ENCODE measurements at places on chromosomes 13 and 19.

DNA sequence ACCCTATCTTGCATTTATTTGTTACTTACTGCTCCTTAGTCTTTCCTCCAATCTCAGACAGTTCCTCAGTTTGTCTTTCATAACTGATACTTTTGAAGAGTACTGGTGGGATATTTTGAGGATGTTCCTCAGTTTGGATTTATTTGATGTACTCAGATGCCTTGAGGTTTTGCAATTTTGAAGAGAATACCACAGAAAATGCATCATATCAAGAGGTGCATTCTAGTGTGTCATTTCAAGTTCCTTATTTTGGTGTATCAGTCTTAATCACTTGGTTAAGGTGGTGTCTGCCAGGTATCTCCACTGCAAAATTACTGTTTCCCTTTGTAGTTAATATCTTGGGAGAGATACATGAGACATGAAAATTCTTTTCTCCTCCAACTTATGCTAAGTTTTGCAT is 75.1 kb downstream of the URI1 start:
- no peak for DNase-seq

DNA sequence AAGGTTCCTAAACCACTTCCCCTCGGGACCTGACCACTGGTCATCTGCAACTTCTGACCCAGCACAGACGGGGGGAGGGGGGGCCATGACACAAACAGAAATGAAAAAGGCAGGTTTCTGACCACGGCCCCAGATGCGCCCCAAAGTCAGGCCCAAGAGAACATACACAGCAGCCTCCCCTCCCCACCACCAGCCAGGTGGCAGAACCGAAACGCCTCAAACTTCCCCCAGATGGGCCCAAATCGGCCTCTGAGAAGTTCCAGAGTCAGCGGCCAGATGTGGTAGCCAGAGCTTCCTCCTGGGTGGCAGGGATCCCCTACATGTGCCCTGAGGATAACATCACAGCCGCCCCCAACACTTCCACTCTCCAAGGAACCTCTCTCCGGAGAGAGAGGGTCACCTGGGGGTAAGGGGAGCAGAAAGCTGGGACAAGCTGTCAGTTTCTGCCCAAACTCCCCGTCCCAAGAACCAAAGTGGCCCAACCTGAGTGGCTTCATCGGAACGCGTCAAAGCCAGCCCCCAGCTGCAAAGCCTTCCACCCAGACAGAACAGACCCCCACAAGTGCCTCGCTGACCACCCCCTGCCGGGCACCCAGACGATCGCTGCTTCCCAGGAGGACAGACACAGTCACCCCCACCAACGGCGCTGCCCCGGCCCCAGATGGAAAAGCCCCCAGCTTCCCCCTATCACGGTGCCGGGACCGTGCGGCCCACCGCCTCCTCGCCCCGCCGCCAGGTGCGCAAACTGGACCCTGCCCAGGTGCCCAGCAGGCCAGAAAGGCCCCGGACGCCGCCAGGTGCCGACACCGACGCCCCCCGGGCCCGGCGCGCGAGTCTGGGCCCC is 800 bp downstream of the ELL start:
- no peak for DNase-seq

DNA sequence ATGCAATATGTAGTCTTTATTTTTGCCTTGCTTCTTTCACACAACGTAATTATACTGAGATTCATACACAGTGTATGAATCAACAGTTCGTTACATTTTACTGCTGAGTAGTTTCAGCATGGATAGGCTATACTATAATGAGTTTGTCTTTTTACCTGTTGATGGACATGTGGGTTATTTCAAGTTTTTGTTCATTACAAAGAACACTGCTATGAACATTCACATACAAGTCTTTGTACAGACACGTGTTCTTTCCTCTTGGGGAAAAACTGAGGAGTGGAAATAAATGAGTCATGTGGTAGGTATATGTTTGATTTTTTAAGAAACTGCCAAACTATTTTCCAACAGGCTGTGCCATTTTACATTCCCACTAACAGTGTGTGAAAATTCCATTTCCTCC is 35.1 kb downstream of the ENOX1 start:
- no peak for DNase-seq

GRCh38 chr19:30743011-30743410 is 370.8 kb downstream of the ZNF536 start:
- no peak for DNase-seq

GRCh38 chr19:6687114-6687513 is 17.2 kb upstream of the TNFSF14 start:
- DNase-seq, result no peak

GRCh38 chr13:113359571-113359970 is 4.4 kb downstream of the GRTP1 start:
- DNase-seq, result no peak

DNA sequence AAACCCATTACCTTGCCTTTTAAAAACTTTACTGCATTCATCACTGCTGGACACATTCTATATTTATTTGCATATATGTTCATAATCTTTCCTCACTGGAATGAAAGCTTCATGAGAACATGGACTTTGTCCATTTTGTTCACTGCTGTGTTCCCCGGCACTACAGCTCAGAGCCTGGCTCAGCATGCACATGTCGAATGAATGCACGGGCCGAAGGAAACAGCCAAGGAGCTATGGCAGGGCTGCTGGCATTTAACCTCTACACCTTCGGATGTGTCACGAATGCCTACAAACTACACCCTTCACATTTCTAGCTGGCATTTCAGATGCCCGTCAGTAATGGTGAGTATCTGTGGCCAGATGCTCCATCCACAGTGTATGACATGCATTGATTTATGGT is 7.6 kb downstream of the MTIF3 start:
- no peak for DNase-seq

- DNase-seq, result peak; percentile 32
Observed at GRCh38 chr13:99382428-99383133, 75.4 kb upstream of the GPR183 start.

DNA sequence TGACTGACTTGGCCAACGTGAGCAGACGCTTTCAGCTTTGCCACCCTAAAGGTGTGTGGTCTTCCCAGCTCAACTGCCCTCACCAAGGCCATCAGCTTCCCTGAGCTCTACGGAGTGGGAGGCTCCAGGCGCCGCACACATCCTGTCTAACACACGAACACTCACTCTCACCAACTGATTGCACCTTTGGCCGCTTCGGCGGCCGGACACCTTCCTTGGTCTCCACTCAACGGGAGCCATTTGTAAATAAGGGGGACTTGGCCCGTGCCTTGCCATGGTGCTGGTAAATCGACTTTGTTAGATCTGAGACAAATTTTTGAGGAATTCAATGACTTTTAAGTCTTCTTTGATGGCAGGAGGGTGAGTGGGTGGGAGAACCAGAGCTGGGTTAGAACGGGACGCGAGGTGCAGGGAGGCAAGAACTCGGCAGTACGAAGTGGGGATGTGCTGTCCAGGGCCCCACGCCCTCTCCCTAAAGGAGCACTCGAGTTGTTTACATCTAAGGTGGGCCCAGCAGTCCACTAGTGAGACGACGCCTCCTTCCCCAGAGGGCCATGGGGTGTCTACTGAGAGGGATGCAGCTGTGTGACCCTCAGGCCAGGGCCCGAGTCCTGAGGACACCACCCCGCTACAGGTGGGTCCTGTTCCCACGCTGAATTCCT is 4.4 kb downstream of the C13orf46 start:
- DNase-seq, result no peak

- no peak for DNase-seq
Observed at GRCh38 chr19:55535173-55535964, 1.6 kb downstream of the SBK2 start.

- DNase-seq, result no peak
Observed at GRCh38 chr19:43768273-43769050, 12.3 kb downstream of the KCNN4 start.

Measured in stimulated activated CD4-positive, alpha-beta T cell treated with anti-CD3 and anti-CD28 coated beads, Interleukin-1b, Interleukin-23, amount 100 ng/mL, for 48 hours (primary cell).